ENCODE measurements at places on chromosomes 2 and 18. TPM values are rescaled to one million over a fixed set of nuclear protein-coding genes. Genes with fewer than 3 reads are reported as not detected.

DNA sequence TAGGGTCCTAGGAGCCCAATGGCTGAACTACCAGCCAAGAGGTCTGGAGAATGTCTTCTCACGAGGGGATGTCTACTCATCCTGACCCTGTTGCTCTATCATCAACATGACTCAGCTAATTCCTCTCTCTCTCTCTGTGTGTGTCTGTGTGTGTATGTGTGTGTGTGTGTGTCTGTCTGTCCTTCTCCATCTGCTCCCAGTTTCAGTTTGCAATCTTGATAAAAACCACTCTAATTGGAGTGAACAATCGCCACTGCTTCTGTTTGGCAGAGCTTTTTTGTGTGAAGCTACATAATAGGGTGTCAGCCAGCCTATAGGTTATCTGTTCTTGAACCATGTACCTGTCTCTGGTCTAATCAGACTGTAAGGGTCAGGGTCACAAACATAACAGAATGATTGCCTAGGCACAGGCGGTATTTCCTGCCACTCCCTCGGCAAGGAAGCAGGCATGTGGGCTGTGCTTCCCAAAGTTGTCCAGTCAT is 219.8 kb downstream of the SH3BP4 start:
- DNase-seq, result no peak

Gene KHK
- 10.7 TPM for total RNA-seq

Gene PAIP2B
- total RNA-seq, result 1.2 TPM

DNA sequence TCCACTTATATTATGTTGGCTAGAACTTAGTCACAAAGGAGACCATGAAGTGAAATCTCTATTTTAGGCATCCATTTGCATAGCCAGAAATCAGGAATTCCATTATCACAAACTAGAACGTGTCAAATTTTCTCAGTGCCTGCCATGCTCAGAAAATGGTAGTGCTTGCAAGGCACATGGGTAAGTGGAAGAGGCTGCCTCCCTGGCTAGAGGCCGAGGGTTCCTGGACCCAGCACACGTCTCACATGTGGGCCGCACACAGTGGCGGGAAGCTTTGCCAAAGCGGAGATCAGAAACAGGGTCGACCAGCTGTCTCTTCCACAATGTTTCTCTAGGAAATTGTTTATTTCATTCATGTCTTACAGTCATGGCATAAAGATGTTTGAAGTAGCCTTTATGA is 42.3 kb downstream of the TRAF3IP1 start:
- no peak for DNase-seq

- no peak for DNase-seq
Measured at GRCh38 chr2:180960982-180961381, 19.4 kb upstream of the UBE2E3 start.

DNA sequence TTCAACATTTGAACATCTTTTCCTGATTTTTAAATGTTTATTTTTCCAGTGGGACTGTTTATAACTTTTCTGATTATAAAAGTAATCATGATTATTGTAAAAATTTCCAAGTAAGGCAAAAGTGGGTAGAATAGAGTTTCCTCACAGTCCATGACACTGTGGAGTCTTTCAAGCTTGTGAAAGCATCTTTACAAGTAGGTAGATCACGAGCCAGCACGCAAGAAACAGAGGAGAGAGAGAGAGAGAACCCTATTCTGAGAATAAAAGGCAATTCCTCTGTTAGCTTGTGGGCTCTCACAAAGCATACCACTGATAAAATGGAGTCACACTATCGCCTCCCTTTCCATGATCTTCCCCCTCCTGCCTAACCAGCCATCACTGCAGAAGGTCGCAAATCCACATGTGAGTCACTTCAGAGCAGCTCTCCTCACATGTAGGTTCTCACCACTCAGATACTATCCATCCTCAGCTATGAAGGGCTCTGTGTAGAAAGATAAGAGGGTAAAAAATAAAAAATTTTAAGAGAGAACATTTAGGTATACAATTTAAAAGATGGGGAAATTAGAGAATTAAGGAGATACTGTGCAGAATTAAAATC is 40.3 kb downstream of the AAK1 start:
- DNase-seq, result no peak

GRCh38 chr2:28325567-28326468 is 66.8 kb upstream of the FOSL2 start:
- no peak for DNase-seq

DNA sequence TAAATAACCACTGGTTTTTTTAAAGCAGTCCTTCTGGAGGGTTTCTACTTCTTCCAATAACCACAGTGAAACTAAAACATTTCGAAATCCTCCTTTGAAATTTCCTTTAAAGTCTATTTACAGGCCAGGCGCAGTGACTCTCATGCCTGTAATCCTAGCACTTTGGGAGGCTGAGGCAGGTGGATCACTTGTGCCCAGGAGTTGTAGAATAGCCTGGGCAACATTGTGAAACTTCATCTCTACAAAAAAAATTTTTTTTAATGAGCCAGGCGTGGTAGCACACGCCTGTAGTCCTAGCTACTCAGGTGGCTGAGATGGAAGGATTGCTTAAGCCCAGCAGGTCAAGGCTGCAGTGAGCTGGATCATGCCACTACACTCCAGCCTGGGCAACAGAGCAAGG is 15.2 kb downstream of the KIDINS220 start:
- DNase-seq, result no peak

DNA sequence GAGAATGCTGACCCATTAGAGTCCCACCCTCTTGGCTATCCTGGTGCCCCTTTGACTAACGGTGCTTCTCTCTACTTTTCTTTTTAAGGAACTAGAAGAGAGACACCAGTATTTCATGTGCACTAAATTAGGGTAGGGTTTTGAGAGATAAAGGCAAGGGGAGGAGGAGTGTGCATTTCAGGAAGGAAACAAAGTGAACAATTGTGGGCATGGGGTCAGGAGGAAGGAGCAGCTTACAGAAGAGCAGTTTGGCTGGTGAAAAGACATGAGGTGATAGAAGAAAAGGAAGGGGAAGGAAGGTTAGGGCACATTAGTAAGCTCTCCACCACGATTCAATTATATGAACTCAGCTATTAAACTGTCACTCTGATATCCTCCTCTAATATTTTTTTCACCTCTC is 105.8 kb upstream of the CTAGE1 start:
- no peak for DNase-seq

Gene GKN2
- total RNA-seq, result not detected

Gene ANKRD12
- 49.7 TPM for total RNA-seq

DNA sequence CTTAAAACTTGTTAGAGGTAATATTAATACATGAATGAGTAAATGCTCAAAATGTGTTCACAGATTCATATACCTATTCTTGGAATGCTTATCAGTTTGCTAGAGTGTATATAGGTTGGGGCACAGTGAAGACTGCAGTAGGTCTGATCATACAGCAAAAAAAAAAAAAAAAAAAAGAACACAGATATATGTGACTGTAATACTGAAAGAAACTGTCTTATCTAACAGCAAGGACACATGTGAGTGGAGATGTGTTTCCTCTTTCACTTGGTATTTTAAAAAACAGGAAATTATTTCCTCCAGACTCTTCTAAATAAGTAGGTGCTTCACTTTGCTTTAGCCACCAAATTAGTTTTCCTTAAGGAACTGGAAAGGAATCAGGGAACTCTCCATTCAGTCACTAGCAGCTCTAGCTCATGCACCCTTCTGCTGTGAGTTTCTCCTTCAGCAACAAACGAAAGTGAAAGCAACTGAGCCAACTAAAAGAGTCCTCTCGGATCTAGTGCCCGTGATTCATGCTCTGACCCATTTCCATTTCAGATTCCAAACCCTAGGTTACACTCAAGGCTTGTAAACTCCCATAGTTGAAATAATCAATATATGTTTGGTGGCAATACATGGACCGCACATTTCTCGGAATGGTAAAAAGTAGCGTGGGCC is 98.5 kb downstream of the DSEL start:
- peak; percentile 5 for DNase-seq

DNA sequence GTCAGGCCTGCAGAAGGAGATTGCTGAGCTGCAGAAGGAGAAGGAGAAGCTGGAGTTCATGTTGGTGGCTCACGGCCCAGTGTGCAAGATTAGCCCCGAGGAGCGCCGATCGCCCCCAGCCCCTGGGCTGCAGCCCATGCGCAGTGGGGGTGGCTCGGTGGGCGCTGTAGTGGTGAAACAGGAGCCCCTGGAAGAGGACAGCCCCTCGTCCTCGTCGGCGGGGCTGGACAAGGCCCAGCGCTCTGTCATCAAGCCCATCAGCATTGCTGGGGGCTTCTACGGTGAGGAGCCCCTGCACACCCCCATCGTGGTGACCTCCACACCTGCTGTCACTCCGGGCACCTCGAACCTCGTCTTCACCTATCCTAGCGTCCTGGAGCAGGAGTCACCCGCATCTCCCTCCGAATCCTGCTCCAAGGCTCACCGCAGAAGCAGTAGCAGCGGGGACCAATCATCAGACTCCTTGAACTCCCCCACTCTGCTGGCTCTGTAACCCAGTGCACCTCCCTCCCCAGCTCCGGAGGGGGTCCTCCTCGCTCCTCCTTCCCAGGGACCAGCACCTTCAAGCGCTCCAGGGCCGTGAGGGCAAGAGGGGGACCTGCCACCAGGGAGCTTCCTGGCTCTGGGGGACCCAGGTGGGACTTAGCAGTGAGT is 19.4 kb downstream of the FOSL2 start:
- DNase-seq, result no peak

- no peak for DNase-seq
Measured at GRCh38 chr18:79555885-79556284, 123.7 kb upstream of the CTDP1 start.

- no peak for DNase-seq
Measured at GRCh38 chr2:126801473-126801872, 97.2 kb upstream of the TEX51 start.

DNA sequence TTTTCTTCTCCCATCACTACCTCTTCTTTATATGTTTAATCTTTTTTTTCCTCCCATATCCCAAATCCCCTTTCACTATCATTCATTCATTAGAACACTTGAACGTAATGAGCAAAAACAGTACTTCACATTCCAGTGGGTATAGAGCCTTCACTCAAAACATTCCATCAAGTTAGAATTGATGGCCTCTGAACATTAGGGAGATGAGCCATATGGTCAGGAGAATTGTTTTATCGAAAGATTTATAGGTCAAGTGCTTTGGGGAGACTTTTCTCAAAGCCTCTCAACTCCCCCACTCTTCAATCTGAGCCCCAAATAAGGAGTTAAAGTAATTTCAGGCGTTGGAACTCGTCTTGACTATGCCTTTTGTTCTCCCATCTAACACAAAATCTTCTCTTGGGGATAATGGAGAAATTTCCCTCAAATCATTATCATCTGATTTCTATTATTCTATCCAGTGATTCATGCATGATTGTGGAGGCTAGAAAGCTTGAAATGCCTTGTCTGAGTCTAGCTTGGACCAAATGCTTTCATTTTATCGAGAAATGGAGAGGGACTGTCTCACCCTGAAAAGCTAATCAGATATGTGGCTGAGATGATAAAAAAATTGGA is 79.2 kb downstream of the KIAA2012 start:
- DNase-seq, result no peak

Gene AMMECR1L
- total RNA-seq, result 16.7 TPM

Gene CFAP210
- 0.43 TPM for total RNA-seq

- no peak for DNase-seq
Measured at GRCh38 chr2:205954707-205955106, 131.3 kb downstream of the INO80D start.

DNA sequence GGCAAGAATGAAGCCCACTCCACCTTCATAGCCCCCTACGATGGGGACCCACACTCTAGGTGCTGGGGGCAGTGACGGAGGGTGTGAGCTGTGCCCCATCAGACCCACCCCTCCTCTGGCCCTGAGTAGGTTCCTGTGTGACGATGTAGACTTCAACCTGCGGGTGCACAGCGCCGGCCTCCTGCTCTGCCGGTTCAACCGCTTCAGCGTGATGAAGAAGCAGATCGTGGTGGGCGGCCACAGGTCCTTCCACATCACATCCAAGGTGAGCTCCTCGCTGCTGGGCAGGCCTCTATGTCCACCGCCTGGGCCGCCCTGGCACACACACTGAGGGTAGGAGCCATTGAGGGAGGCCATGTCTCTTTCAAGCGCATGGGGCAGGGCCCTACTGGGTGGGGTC is 34.9 kb downstream of the NTSR2 start:
- DNase-seq, result no peak

DNA sequence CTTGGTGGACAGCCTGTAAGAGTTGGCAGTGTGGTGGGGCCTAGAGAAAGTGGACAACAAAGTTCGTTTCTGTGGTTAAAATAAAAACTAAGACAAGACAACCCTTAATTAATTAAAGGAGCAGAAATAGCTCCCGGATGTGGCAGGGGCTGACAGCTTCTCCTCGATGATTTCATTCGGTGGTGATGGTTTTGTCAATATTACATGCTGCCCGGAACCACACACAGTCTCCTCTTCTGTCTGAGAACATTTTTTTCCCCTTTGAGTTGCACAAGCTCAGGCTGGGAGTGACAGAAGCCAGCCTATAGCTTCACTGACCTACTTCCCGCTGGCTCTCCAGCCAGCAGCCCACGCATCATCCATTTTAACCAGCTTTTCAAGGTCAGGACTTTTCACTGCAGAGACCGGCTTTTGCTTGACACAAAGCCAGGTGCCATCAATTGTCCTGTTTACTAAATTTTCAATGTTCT is 378.8 kb downstream of the SLC4A3 start:
- DNase-seq, result no peak

GRCh38 chr2:20578266-20578894 is 72.5 kb downstream of the HS1BP3 start:
- no peak for DNase-seq

Gene ZBTB7C
- not detected for total RNA-seq

- peak; percentile 19 for DNase-seq
Measured at GRCh38 chr18:830315-830901, 18.4 kb upstream of the YES1 start.

- no peak for DNase-seq
Measured at GRCh38 chr2:203021991-203022390, 7.3 kb downstream of the NBEAL1 start.

GRCh38 chr2:195343540-195343939 is 313.5 kb upstream of the SLC39A10 start:
- no peak for DNase-seq

Gene TP53I3
- total RNA-seq, result 1.1 TPM

DNA sequence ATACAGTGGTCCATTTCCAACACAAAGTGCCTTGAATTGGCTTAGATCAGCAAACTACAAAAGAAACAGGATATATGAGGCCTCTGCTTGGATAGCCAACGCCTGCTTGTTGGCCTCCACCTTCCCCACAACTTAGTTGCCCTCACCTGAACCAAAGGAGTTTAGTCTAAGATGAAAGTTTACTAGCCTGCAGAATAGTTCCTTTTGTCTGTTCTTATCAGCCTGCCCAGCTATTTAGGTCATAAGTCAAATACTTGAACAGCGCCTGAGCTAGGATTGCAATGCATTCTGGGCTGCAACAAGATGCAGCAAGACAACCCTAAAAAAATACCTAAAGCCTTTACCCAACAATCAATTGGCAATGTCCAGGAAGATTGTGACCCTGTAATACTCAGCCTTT is 13.1 kb upstream of the EPG5 start:
- DNase-seq, result no peak

GRCh38 chr2:236557306-236558030 is 12.2 kb upstream of the ACKR3 start:
- no peak for DNase-seq

- DNase-seq, result no peak
Measured at GRCh38 chr2:102006886-102007278, 15.1 kb downstream of the IL1R2 start.

DNA sequence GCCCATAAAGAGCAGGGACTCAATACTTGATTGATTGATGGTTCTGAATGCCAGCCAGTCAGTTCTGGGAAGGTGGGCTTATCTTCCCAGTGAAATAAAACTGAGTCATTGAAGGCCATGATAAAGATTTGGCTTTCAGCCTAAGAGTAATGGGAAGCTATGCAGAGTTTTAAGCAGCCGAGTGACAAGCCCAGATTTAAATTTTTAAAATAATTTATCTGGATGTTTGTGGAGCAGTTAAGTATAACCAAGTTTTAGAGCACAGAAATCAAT is 122.8 kb downstream of the RAPGEF4 start:
- DNase-seq, result no peak

Gene AFG3L2
- 88.3 TPM for total RNA-seq
